Uterus (tissue), 4 donors: ENCODE measurements at places on chromosomes 4 and X. TPM values are rescaled to one million over a fixed set of nuclear protein-coding genes. Genes with fewer than 3 reads are reported as not detected.

Gene GABRB1
- total RNA-seq, result 1.5 TPM

Gene NOX1
- not detected for total RNA-seq

Gene SYN1
- total RNA-seq, result 1.2 TPM

Gene SPOCK3
- 1.3 TPM for total RNA-seq

Gene TMEM35A
- 4.7 TPM for total RNA-seq

Gene CNGA1
- 0.55 TPM for total RNA-seq

Gene SYP
- not detected for total RNA-seq
